Activated naive CD4-positive, alpha-beta T cell treated with anti-CD3 and anti-CD28 coated beads, Interleukin-2, amount 10 ng/mL, durations not matched to agents 7 days and 5 days (primary cell): ENCODE measurements at places on chromosomes 1 and 21.
A peak's percentile ranks its signal among the peaks of the same experiment; 100 is the strongest.

GRCh38 chr1:5507340-5507739 is 484.9 kb downstream of the NPHP4 start:
- DNase-seq = no peak

- DNase-seq = no peak
Observed at GRCh38 chr1:118297521-118297920, 112.5 kb upstream of the SPAG17 start.

DNA sequence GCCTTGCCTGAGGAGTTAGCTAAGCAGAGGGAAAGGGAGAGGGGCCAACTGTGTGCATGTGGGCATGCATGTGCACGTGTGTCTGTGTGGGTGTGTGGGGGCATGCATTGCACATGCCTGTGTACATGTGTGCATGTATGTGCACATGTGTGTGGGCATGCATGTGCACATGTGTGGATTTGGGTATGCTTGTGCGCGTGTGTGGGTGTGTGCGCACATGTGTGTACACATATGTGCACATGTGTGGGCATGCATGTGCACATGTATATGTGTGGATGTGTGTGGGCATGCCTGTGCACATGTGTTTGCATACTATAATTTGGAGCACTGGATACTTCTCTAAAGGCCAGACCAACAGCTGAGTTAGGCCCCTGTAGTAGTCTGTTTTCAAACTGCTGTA is 350.0 kb downstream of the PRDM2 start:
- DNase-seq = no peak

- DNase-seq = no peak
Observed at GRCh38 chr1:52920791-52921291, 699 bp downstream of the ECHDC2 start.

GRCh38 chr1:160113407-160113806 is 2.2 kb upstream of the ATP1A2 start:
- DNase-seq = no peak

DNA sequence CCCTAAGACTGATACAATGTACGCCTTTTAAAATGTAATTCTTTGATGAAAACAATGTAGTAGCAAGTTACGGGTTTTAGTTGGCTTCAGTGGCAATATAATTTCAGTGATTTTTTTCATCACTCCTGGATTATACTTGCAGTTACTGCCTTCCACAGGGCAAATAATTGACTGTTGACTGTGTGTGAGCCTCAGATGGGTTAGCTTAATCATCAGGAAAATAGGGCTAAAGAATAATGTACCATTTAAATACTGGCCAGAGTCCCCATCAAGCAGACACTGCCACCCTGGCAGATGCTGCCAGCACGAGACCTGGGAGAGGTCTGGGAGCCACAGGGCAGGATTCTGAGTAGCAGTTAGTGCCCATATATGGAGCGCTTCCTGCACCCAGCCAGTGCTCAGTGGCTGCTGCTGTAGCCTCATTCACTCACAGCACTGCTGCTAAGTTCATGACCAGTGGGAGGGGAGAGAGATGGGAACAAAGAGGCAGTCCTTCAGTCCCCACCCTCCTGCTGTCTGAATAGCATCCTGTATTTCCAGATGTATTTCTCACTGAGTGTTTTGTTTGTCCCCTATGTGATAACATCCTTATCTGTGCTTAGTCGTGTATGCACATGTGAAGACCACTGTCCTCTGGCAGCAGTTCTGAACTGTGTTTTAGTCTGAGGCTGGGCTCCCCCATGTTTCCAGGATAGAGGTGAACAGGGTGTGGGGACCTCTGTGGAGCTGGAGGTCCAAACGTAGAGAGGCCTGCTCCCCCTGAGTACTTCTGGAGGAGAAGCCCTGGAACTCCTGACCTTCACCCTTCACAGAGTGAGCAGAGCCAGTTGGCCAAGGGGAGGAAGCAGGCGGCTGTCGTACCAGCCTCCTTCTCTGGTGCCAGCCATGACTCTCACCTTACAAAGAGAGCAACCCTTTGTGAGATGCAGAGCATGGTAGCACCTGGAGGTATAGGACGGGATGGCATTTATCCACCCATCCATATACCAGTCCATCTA is 80.4 kb downstream of the ADARB1 start:
- peak; percentile 61 for DNase-seq

- no peak for DNase-seq
Observed at GRCh38 chr1:206004826-206005225, 1.6 kb upstream of the RAB7B start.

- peak; percentile 33 for DNase-seq
Observed at GRCh38 chr1:54763816-54764132, 549 bp downstream of the PARS2 start.

DNA sequence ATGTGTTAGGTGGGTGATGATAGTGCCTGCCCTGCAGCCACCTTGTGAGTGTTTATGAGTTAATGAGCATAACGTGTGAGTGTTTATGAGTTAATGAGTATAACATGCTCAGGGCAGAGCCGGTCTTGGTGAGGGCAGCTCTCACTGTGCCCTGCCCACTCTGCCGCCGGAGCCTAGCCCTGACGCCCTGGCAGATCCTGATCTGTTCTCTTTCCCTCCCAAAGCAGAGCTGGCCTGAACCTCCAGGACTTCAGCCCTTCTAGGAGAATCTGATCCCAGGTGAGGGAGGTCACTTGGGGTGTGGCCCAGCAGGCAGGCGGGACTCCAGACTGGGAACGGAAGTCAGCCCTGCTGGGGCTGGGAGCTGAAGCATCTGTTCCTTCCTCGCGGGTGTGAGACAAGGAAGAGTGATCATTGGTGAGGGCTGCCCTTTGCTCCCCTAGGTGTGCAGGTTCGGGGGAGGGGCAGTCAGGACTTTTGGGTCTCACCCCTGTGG is 5.7 kb downstream of the FBLIM1 start:
- DNase-seq = no peak

GRCh38 chr1:156812293-156812990 is 4.2 kb downstream of the SH2D2A start:
- no peak for DNase-seq

GRCh38 chr1:79322511-79323027 is 316.0 kb upstream of the ADGRL4 start:
- DNase-seq = no peak

DNA sequence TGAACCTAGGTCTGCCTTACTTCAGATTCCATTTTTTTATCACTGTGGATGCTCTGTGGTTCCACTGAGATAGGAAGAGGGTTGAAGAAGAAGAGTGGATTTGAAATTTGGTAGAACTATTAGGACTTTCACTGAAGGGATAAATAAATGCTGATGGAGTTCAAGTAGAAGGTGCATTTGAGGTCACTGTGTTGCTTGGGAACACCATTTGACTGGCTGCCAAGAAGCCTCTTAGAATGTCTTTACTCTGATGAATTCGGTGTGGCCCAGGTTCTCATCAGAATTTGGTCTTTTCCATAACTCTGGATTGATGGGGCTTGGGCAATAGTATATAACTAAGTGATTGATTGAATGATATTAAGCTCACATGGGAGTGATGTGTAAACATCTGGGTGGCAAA is 11.9 kb downstream of the XPR1 start:
- no peak for DNase-seq

DNA sequence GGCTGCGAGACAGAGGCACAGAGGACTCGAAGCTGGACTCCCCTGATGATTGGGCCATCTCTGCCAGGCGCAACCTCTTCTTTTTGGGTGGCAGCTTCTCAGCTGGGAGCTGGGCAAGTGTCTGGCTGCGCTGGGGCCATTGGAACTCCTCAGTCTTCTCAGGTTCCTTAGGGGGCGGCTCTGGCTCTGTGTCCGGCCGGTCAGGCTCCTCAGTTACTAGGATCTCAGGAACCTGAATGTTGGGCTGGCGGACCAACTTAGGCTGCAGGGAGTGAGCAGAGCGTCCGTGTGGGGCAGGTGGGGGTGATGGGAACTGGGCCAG is 97.5 kb upstream of the EDN2 start:
- no peak for DNase-seq

- no peak for DNase-seq
Observed at GRCh38 chr1:6178751-6179563, 1.2 kb downstream of the CHD5 start.

DNA sequence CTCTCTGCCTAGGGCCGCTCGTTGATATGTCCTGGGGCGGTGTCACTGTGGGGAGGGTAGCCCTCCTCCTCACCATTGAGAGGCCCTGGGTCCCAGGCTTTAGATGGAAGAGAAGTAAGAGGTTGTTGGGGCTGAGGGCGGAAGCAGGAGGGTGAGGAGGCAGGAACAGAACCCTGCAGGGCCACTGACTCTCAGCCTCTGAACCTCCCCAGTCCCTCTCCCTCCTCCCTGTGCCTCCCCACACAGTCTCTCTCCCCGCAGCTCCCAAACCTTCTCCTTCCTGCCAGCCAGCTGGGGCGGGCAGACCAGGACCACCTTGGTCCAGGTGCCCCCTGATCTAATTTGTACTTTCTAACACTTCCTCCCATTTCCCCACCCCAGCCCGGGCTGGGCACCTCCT is 14.3 kb upstream of the FAM131C start:
- DNase-seq = no peak

DNA sequence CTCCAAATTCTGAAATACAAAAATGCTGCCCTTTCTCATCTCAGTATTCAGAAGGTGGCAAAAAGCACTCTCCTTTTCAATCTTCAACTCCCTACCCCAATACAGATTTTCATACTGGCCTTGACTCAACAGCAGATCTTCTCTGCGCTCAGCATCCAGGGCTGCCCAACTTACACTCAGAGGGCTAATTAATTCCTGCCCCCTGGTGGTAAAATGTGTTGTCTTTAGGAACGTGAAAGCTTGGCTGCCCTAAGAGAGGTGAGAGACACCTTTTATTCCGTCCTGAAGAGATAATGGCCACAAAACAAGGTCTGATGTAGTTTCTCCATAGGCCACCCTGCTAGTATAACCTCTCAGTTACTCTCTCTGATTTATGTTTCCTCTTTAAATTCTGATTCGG is 25.0 kb downstream of the KRTAP24-1 start:
- no peak for DNase-seq

GRCh38 chr1:48038270-48038767 is 41.1 kb upstream of the TRABD2B start:
- no peak for DNase-seq

- no peak for DNase-seq
Observed at GRCh38 chr1:19122668-19123067, 87.4 kb downstream of the UBR4 start.

GRCh38 chr21:45440736-45441350 is 35.9 kb downstream of the COL18A1 start:
- DNase-seq = no peak

DNA sequence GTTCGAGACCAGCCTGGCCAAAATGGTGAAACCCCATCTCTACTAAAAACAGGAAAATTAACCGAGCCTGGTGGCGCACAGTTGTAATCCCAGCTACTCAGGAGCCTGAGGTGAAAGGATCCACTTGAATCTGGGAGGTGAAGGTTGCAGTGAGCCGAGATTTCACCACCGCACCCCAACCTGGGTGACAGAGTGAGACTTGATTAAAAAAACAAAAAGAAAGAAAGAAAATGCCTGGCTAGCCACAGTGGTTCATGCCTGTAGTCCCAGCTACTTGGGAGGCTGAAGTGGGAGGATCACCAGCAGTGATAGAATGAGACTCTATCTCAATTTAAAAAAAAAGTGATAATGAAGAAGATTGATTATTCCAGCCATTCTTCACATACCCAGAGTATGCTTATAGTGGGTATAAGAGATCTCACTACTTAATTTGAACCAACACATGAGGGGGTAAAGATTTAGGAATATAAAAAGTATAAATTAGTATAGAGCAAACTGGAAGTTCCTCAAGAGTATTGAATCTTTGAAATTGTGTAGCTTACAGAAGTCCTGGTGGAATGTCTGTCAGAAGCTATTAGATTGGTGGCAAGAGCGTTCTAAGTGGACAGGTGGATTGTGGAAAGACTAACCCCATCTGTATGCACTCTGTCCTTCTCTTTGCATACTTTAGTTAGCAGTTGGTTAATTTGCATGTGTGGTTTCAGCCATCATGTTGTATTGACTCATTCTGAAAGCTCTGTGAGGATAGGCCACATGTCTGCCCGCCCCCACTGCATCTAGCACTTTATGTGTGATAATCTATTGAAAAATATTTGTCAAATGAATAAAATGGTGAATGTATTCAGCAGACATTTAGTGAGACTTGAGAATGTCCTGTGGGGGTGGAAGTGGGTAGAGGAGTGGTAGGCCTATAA is 25.0 kb downstream of the RLF start:
- DNase-seq = peak; percentile 43

GRCh38 chr1:27130798-27131197 is 24.1 kb downstream of the SLC9A1 start:
- no peak for DNase-seq

DNA sequence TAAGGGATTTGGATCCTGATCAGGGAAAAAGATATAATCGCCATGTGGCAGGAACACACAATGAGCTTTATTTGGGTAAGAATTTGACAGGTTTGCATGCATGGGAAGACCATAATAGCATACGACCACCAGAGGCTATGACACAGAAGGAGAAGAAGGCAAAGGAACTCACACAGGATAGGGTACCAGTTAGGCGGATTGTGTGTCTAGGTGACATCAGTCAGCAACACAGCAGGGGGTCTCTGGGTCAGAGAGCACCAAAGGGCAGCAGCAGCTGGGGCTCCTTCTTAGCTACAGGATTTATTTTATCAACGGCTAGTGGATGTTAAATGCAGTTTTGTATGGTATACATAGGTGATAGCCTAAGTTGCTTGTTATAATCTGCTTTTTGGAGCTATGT is 551.3 kb downstream of the KCNT2 start:
- no peak for DNase-seq

GRCh38 chr1:214403431-214403830 is 122.5 kb downstream of the SMYD2 start:
- DNase-seq = no peak

DNA sequence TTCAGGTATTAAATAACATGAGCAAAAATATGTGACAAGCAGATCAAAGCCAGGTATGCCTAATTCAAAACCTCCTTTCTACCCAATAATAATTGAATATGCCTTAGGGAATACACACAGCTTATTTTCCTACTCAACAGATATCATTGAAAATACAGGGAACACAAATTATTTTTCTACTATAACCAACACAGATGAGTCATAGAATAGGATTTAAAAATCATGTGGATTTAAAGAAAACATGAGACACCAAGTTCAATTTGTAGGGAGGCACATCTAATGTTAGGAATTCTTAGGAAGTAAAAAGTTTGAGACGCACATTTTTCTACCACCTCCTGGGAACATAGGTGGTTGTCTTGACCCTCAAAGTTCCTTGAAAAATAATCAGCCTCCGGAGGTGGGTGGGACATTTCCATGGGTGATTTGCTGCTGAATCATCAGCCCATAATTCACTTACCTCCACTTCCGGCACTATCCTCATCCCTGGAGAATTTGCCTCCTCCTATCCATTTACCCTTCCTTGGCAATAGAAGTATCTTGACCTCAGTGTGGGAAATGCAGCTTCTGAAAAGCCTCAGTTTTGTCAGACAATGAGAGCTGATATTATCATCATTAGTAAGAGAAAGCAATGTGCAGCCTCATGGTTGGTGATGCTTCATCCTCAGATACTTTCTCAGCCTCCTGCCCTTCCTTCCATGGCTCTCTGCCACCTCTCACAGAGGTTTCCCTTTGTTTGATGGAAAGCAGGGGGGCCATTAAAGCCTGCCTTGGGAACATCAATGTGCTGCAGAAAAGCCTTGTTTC is 33.5 kb upstream of the RGS4 start:
- DNase-seq = no peak

GRCh38 chr1:118100686-118101514 is 84.1 kb downstream of the SPAG17 start:
- no peak for DNase-seq

GRCh38 chr21:37145635-37146111 is 72.6 kb downstream of the TTC3 start:
- no peak for DNase-seq

GRCh38 chr1:150076066-150076465 is 8.5 kb downstream of the VPS45 start:
- DNase-seq = no peak

- no peak for DNase-seq
Observed at GRCh38 chr1:89068291-89068690, 3.3 kb upstream of the GBP1 start.

- no peak for DNase-seq
Observed at GRCh38 chr1:81409780-81410274, 390.9 kb upstream of the ADGRL2 start.
